ENCODE measurements at places on chromosomes 16 and 17.

GRCh38 chr17:35733366-35733765 lies 1.9 kb downstream of the RASL10B start:
- no peak for DNase-seq

- no peak for DNase-seq
Observed at GRCh38 chr17:73069841-73070240, 22.6 kb downstream of the SLC39A11 start.

DNA sequence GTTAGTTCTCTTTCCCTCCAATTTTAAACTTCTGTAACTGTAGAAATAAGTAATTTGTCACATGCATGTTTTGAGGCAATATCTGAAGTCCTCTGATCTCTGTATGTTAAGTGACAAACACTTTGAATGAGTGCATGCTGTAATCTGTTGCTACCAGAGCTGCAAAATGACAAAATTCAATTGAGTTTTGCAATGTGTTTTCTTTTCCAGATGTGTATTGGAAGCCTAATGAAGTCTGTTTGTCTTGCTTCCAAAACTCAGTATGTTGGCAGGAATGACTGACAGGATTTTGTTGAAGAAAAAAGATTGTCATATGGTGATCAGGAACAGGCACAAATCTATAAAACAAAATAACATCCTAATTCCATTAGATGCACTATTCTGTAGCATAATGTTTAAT lies 561.6 kb upstream of the CDH8 start:
- no peak for DNase-seq

DNA sequence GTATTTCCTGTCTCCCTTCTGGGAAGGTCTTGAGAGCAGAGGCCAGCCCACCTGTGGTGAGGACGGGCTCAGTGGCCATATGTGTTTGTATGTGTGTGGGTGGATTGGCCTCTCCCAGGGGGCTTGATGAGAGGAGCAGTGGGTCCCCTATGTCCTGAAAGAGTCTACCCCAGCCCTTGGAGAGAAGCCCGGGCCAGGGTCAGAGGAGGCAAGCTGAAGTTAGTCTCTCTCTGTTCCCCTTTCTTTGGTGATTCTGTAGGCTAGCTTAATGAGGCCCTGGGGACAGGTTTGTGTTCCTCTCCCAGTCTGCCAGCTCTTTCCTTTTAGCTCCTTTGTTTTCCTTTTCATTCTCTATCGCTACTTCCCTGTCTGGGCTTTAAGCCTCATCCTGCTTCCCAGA lies 23.8 kb upstream of the NFATC3 start:
- no peak for DNase-seq

DNA sequence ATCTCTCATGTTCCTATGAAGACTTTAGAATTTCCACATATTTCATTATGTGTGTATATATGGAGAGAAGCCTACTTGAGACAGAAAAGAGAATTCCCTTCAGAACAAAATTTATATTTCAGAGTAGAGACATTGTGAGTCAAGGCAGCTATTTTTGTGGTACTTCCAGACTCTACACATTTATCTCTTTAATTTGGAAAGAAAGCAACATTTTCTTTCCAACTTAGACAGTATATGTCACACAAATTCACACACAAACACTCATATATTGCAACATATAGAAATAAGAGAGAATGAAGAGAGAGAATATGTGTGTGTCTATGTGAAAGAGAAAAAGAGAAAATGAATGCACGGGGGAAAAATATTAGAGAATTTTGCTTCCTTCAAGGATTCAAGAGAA lies 158.8 kb downstream of the CDH8 start:
- DNase-seq: no peak

DNA sequence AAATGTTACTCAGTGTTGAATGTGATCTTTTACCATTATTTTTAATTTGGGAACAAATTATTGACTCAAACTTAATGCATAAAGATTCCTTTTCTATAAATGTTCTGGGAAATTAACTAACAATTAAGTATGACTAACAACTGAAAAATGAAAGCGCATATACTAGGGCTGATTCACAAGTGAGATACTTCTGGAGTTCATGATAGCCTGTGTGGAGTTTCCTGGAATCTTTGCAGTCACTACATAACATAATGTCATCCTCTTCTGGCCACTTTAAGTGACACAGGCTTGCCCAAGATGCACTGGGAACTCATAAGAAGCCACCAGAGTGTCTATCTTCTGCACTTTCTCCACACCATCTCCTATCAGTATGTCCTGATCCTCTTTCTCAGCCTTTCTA lies 450.3 kb upstream of the CDH11 start:
- DNase-seq: peak; percentile 41

- no peak for DNase-seq
Observed at GRCh38 chr17:57524839-57525568, 220.1 kb downstream of the CCDC182 start.

GRCh38 chr17:17326275-17326875 lies 23.2 kb downstream of the NT5M start:
- DNase-seq: no peak

DNA sequence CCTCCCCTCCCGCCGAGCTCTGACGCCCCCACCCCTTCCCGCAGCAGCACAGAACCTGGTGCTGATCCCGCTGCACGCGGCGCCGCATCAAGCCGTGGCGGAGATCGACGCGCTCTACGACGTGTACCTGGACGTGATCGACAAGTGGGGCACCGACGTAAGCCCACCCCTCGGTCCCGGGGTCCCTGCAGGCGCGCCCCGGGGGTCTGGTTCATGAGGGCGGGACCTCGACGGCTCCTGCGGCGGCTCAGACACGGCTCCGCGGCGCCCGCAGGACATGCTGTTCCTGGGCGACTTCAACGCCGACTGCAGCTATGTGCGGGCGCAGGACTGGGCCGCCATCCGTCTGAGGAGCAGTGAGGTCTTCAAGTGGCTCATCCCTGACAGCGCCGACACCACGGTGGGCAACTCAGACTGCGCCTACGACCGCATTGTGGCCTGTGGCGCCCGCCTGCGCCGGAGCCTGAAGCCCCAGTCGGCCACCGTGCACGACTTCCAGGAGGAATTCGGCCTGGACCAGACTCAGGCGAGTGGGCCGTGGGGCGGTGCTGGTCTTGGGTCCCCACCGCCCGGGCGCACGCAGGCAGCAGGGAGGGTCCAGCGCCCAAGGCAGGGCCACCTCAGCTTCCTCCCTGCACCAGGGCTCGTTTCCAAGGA lies 1.4 kb downstream of the DNASE1L2 start:
- no peak for DNase-seq

GRCh38 chr17:58382108-58382871 lies 30.3 kb upstream of the SUPT4H1 start:
- no peak for DNase-seq

- DNase-seq: no peak
Observed at GRCh38 chr17:13540546-13540945, 61.2 kb downstream of the HS3ST3A1 start.

DNA sequence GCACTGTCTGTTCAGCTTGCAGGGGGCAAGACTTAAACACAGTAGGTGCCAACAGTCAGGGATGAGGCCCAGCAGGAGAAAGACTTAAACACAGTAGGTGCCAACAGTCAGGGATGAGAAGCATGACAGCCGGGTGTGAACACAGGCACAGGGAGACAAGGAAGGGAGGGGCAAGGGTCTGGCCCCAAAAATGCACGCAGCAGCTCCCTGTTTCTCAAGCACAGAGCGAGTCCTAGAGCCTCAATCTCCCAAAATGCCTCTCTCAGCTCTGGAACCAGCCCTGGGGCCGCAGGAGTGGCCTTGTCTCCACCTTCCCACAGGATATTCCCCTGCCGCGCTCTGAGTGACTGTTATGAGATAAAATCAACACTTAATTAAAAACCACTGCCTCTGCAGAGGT lies 66.4 kb downstream of the DYNLRB2 start:
- DNase-seq: no peak

DNA sequence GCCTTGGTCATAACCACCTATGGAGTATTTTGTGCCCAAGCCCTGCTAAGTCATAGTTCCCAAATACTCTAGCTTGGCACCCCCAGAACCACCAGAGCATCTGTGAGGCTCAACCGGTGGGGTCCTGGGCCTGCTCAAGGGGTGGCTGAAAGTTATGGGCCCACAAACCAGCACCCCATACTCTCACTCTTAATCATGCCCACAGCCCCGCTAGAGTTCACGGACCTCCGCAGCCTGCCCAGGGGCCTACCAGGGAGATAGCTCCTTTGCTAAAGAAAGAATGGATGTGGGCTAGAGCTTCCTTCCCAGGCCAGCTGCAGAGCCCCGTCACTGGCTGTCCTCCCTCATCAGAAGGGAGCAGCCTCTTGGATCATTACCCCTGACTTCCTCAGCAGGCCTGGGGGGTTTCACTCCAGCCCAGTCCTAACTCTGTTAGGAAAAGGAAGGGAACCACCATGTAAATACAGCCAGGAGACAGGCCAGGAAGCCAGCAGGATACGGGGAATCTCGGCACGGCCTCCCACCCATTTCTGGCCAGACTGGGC lies 1.4 kb downstream of the GIT1 start:
- no peak for DNase-seq

- DNase-seq: no peak
Observed at GRCh38 chr17:62675260-62675659, 47.8 kb downstream of the MRC2 start.

DNA sequence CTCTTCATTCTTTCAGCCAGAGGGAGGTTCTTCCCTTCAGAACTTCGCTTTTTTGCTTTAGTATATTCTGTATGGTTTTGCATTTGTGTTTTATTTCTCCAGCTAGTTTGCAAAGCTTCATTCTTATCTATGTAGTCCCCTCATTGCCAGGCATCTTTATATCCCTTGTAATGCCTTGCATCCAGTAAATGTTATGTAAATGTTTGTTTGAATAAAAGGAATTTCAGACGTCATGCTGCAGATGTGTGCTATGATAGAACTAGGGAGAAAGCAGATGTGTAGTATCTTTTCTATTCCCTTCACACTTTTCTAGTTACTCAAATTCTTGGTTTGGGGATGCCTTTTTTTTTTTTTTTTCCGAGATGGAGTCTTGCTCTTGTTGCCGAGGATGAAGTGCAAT lies 62.6 kb upstream of the RASL10B start:
- DNase-seq: no peak

DNA sequence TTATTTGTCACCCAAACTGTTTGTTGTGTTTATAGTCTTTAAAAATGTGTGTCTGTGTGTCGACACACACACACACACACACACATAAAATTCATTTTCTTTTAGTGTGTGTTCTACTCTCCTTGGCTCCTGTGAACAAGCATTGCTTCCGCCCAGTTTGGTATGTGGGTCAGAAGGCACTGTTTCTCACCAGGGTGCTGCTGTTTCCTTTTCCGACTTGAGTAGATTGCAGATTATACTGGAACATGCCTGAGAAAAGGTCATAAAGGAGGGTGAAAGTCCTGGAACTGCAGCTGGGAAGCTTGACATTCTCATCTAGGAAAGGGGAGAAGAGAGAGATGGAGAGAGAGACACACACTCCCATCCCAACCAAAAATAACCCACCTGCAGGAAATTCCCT lies 330.3 kb downstream of the BCAS3 start:
- DNase-seq: no peak

GRCh38 chr16:27228045-27228444 lies 24.7 kb downstream of the KDM8 start:
- no peak for DNase-seq

DNA sequence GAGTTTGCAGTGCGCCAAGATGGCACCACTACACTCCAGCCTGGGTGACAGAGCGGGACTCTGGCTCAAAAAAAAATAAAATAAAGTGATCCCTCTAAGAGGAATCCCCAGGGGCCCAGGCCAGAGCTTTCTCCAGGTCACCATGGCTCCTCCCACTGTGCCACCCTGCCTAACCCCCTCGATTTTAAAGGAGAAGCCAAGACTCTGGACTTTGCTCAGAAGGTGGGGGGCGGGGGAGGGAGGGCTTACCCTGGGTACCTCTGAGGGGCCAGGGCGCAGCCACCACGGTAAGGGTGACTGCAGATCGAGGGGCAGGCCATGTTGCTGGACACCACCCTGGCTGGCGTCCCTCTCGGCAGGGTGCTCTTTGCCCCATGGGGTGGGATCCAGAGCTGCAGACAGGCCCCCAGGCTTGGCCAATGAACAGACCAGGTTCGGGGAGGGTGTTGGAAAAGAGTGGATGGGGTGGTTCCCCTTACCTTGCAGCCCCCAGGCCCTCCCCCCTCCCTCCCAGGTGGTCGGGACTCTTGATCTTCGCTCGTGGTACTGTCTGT lies 455 bp upstream of the GRB7 start:
- DNase-seq: no peak

DNA sequence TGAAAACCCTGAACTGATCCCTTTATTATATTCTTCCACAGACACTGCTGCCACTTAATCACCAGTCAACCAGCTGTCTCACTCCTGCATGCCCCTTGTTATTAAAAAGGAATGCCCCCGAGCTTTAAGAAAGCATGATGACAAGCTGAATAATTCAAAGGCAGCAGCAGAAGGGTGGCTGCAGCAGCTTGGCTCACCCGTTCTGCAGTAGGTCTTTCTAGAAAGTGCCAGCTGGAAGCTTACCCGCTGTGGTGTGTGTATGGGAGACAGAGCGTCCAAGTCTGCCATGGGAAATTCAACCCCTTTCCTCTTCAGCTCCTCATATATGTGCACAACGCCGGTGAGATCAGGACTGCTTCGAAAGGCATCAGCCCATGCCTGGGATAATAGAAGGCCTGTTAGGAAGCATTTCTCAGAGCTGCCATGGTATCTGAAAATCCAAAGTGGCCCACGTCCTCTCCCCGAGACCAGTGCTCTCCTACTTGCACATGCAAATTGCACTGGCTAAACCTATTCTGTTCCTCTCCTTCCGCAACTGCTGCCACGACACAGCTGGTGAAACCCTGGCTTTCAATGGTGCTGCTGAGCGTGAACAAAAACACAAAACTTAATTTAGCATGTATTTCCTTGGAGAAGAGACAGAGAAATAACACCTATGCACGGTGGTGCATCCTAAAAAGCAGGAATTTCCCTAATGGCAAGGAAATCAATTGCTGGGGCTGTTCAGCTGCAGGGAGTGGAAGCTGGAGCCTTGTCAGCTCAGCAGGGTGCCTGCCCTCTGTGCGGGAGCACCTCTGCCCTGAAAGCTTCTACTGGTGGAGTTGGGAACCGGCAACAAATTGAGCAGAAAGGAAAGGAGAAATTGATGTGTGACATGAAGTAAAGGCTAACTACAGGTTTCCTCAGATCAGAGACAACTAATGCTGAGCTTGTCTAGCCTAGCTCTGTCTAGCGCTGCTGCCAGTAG lies 47.9 kb upstream of the SREBF1 start:
- no peak for DNase-seq
